ENCODE measurements at places on chromosomes 7 and 10. TPM values are rescaled to one million over a fixed set of nuclear protein-coding genes. Genes with fewer than 3 reads are reported as not detected.

The ZNF438 gene
- total RNA-seq = 8.0 TPM

The SEMA4G gene
- total RNA-seq = 0.81 TPM

The SNX10 gene
- 2.5 TPM for total RNA-seq

The ANKRD7 gene
- total RNA-seq = 1.4 TPM

The COBL gene
- total RNA-seq = not detected

The LRRC72 gene
- total RNA-seq = not detected

The GHITM gene
- total RNA-seq = 117 TPM

The CLCN1 gene
- total RNA-seq = 0.16 TPM

The GFRA1 gene
- total RNA-seq = 0.18 TPM

The TMEM229A gene
- total RNA-seq = 3.8 TPM

The EN2 gene
- total RNA-seq = not detected

The NUTM2E gene
- not detected for total RNA-seq

The PODXL gene
- 2.3 TPM for total RNA-seq

The EPO gene
- not detected for total RNA-seq

The PARD3 gene
- total RNA-seq = 42.1 TPM

The ZNF212 gene
- total RNA-seq = 14.3 TPM

The CC2D2B gene
- total RNA-seq = 0.09 TPM

The GIMAP8 gene
- 0.09 TPM for total RNA-seq

The AKR1C2 gene
- total RNA-seq = 376 TPM

The VPS50 gene
- 50.0 TPM for total RNA-seq

The GLRX3 gene
- total RNA-seq = 114 TPM

The EXOSC1 gene
- 50.3 TPM for total RNA-seq

The CRTAC1 gene
- not detected for total RNA-seq

The CLDN3 gene
- not detected for total RNA-seq

The AKR1D1 gene
- total RNA-seq = not detected

The CHAT gene
- total RNA-seq = not detected

The PRSS37 gene
- total RNA-seq = not detected

The PLEKHA1 gene
- total RNA-seq = 29.8 TPM
